Ascending aorta (tissue), 2 donors: ENCODE measurements at places on chromosomes 3 and 15. TPM values are rescaled to one million over a fixed set of nuclear protein-coding genes. Genes with fewer than 3 reads are reported as not detected.
A peak's percentile ranks its signal among the peaks of the same experiment; 100 is the strongest.

DNA sequence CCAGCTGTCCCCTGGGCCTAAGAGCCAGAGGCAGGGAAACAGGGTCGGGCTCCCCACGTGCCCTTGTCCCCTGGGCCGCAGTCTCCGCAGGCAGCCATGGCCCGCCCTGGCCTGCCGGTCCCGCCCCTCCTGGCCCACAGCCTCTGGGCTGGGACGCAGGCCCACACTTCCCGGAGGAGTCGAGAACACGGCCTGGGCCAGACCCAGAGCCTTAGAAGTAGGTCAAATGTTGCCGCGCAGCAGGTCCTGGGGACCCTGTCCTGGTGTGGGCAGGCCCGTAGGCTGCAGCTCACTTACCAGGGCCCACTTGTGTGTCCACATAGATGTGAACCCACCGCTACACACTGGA lies 4.3 kb upstream of the MYL3 start:
- peak overlapping the region; percentile 29 for H3K4me3 ChIP-seq
- no peaks in the 10 kb centered on the region for H3K27me3 ChIP-seq
- peaks cover 15% of the 10 kb centered on the region for H3K4me1 ChIP-seq
- peak; percentile 93 for DNase-seq
- H3K27ac ChIP-seq: peak overlapping the region; percentile 39
- no peaks in the 10 kb centered on the region for H3K36me3 ChIP-seq

DNA sequence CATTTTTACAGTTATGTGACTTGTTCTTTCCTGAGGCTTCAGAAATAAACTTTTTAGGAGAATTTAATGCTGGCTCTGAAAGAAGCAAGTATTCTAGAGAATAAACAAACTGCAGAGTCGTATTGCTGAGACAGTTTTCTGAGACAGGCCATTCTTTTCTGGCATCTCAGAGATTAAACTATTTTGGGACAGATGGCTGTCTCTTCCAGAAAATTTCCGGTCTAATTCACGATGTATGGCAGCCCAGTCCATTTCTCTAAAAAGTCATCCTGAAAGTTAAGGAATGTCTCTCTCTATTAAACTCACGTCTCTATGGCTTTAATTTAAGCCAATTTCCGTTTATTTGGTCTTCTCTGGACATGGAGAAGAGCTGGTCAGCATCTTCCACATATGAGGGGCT lies 208.6 kb downstream of the FEZF2 start:
- peak overlapping the region; percentile 65 for H3K27ac ChIP-seq
- no peaks in the 10 kb centered on the region for H3K27me3 ChIP-seq
- H3K4me3 ChIP-seq: no peak overlapping the region
- H3K36me3 ChIP-seq: no peaks in the 10 kb centered on the region
- DNase-seq: no peak
- peaks cover 7% of the 10 kb centered on the region for H3K4me1 ChIP-seq

DNA sequence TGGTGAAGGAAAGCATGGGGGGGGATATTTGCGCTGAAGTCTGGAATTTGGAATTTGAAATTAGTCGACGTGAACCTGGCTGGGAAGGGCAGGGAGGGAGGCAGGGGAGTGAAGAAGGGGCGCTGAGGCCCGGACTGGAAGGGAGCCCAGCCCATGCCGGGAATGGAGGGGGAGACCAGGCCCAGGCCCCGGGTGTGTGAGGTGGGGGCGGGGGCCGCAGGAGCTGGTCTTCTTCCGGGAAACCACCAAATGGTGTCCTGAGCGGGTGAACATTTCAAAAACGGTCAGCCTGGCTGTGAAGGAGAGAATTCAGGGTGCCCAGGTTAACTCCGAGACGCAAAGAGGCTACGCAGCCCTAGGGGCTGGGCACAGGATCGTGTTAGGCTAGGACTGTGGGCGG lies 497 bp upstream of the PRR20G start:
- H3K27me3 ChIP-seq: no peaks in the 10 kb centered on the region
- no peak overlapping the region for H3K27ac ChIP-seq
- no peaks in the 10 kb centered on the region for H3K36me3 ChIP-seq
- no peaks in the 10 kb centered on the region for H3K4me1 ChIP-seq
- no peak overlapping the region for H3K4me3 ChIP-seq

GRCh38 chr3:45118615-45119071 lies 27.5 kb downstream of the CDCP1 start:
- no peak for DNase-seq
- H3K36me3 ChIP-seq: no peaks in the 10 kb centered on the region
- no peak overlapping the region for H3K4me3 ChIP-seq
- no peaks in the 10 kb centered on the region for H3K27me3 ChIP-seq
- peaks cover 2% of the 10 kb centered on the region for H3K4me1 ChIP-seq
- no peak overlapping the region for H3K27ac ChIP-seq

- no peak for DNase-seq
- no peaks in the 10 kb centered on the region for H3K27me3 ChIP-seq
- no peaks in the 10 kb centered on the region for H3K4me1 ChIP-seq
- H3K27ac ChIP-seq: no peak overlapping the region
- H3K36me3 ChIP-seq: peaks cover 54% of the 10 kb centered on the region
Observed at GRCh38 chr15:47768735-47769134, 51.4 kb downstream of the SEMA6D start.

- no peak overlapping the region for H3K4me3 ChIP-seq
- no peak overlapping the region for H3K27ac ChIP-seq
- H3K36me3 ChIP-seq: no peaks in the 10 kb centered on the region
- no peaks in the 10 kb centered on the region for H3K4me1 ChIP-seq
- DNase-seq: no peak
- no peaks in the 10 kb centered on the region for H3K27me3 ChIP-seq
Observed at GRCh38 chr3:6551165-6551564, 309.8 kb upstream of the GRM7 start.

GRCh38 chr3:177792311-177793030 lies 595.2 kb upstream of the TBL1XR1 start:
- H3K27ac ChIP-seq: no peak overlapping the region
- H3K27me3 ChIP-seq: no peaks in the 10 kb centered on the region
- DNase-seq: no peak
- H3K4me1 ChIP-seq: no peaks in the 10 kb centered on the region

DNA sequence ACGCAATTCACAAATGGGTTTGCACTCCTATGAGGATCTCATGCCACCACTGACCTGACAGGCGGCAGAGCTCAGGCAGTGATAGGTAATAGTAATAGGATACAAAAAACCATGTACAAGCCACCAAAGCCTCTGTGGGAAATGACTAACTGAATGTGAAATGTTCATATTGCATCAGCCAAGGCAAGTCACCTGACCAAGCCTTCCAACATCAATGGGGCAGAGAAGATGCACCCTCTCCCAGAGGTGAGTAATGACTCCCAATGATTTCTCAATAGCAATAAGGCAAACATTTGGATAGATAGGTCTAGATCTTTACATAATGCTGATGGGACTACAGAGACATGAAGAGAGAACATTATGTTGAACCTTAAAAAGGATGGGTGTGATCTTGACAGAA lies 14.9 kb downstream of the CNTN3 start:
- no peaks in the 10 kb centered on the region for H3K27me3 ChIP-seq
- H3K27ac ChIP-seq: no peak overlapping the region
- no peak overlapping the region for H3K4me3 ChIP-seq
- H3K4me1 ChIP-seq: no peaks in the 10 kb centered on the region

- no peaks in the 10 kb centered on the region for H3K27me3 ChIP-seq
- H3K36me3 ChIP-seq: no peaks in the 10 kb centered on the region
- no peak overlapping the region for H3K4me3 ChIP-seq
- DNase-seq: no peak
- H3K4me1 ChIP-seq: no peaks in the 10 kb centered on the region
Observed at GRCh38 chr3:10440684-10441083, 64.7 kb downstream of the ATP2B2 start.

DNA sequence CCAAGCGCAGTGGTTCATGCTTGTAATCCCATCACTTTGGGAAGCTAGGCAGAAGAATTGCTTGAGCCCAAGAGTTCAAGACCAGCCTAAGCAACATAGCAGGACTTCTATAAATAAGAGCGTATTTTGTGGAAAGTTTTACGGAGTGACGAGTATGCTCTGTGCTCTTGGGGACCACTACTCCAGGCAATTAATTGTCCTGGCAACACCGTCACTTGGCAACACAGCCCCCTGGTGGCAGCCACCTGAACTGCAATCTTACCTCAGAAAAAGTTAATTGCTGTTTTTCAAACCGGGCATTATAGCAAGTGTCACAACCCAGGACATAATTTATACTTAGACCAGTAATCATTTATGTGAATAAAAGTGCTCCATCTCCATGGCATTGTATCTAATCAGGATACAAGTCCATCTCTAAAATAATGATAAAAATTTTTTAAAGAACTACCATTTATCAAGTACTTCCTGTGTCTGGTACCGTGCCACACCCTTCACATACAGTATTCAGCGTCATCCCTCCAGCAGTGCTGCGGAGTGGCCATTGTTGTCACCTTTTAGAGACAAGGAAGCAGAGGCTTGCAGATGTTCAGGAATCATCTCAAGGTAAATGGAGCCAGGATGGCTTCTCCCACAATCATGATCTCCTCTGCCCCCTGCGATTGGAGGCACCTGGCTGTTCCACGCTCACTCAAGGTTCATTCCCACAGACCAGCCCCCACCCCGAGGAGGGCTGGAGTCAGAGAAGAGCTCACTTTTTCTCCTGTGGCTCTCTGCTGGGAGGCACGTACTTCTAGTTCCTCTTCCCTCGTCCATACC lies 34.5 kb downstream of the PLA2G4D start:
- no peak for DNase-seq
- H3K4me1 ChIP-seq: no peaks in the 10 kb centered on the region
- no peak overlapping the region for H3K4me3 ChIP-seq
- no peaks in the 10 kb centered on the region for H3K27me3 ChIP-seq

DNA sequence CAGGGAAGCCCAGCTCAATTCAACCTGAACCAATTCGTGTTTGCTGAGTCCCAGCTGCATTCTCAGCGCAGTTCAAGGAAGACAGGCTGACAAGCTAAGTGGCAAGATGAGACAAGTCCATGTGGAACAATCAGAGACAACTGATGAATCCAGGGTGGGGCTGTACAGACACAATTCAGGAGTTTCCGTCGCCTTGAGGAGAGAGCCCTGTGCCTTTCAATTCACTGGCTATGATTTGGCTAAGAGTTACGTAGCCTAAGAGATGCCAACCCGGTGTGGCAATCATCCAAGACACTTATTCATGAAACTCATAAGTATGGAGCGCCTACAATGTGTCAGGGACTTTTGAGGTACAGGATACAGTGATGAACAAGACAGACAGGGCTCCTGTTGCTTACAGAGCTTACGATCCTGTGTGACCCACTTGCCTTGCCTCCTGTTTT lies 15.5 kb upstream of the ZBED2 start:
- no peak overlapping the region for H3K4me3 ChIP-seq
- no peak for DNase-seq
- H3K27me3 ChIP-seq: no peaks in the 10 kb centered on the region
- H3K27ac ChIP-seq: no peak overlapping the region
- no peaks in the 10 kb centered on the region for H3K36me3 ChIP-seq

DNA sequence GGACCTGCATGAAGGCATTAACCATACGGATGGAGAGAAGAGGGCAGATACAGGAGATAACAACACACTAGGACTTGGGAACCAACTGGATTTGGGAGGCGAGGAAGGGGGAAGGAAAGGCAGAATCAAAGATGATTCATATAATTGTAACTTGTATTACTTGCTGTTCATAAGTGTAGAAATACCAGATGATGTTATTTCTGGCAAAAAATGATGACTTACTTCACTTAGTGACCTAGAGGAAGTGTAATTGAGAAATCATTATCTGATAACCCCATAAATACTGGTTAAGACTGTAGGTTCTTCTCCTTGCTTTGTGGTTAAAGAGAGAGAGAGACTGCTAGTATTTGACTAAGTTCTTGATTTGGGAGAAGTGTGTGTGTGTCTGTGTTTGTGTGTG lies 50.5 kb upstream of the GK5 start:
- no peak for DNase-seq
- peak overlapping the region; percentile 63 for H3K27ac ChIP-seq
- no peak overlapping the region for H3K4me3 ChIP-seq
- no peaks in the 10 kb centered on the region for H3K36me3 ChIP-seq
- no peaks in the 10 kb centered on the region for H3K27me3 ChIP-seq
- H3K4me1 ChIP-seq: peaks cover 5% of the 10 kb centered on the region

- H3K4me1 ChIP-seq: peaks cover 14% of the 10 kb centered on the region
- H3K4me3 ChIP-seq: peak overlapping the region; percentile 76
- H3K27me3 ChIP-seq: no peaks in the 10 kb centered on the region
- no peak for DNase-seq
Observed at GRCh38 chr15:43105077-43105736, 631 bp downstream of the UBR1 start.

GRCh38 chr15:101153801-101154656 lies 97.8 kb downstream of the CHSY1 start:
- no peaks in the 10 kb centered on the region for H3K27me3 ChIP-seq
- H3K4me1 ChIP-seq: no peaks in the 10 kb centered on the region
- no peak overlapping the region for H3K27ac ChIP-seq
- DNase-seq: no peak
- no peaks in the 10 kb centered on the region for H3K36me3 ChIP-seq

The PLD1 gene
- 8.8 TPM for total RNA-seq

The TRMT10C gene
- total RNA-seq: 5.9 TPM

The PLA2G4E gene
- not detected for total RNA-seq

The GPR156 gene
- total RNA-seq: not detected

The IL17RD gene
- total RNA-seq: 3.4 TPM

The CCDC54 gene
- total RNA-seq: not detected

The CFAP100 gene
- total RNA-seq: not detected

The CKMT1B gene
- total RNA-seq: not detected

The RPL39L gene
- 3.1 TPM for total RNA-seq

The PAK6 gene
- total RNA-seq: not detected

The USP50 gene
- total RNA-seq: not detected
